ENCODE measurements at places on chromosomes 6 and 20.

GRCh38 chr20:50056951-50057713 is 55.8 kb downstream of the UBE2V1 start:
- peak; percentile 36 for DNase-seq

GRCh38 chr20:15240801-15241200 is 903.4 kb upstream of the FLRT3 start:
- no peak for DNase-seq

DNA sequence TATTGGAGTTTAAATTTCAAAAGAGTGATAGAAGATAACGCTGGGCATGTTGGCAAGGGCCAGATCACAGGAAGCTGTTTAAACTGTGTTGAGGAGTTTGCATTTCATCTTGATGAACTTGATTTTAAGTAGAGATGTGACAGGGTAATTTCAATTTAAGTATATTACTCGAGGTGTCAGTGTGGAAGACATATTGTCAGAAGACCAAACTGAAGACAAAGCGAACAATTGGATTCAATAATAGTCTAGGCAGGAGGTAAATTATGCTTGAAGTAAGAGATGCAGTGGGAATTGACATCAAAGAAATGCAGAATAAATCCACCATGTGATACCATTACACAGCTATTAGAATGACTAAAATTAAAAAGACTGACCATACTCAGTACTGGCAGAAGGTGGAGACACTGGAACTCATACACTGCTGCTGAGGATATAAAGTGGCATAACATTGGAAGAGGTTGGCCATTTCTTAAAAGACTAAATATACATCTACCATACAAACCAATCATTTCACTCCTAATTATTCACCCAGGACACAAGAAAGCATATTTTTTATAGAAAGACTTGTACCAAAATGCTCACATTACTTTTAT is 240.8 kb downstream of the ARHGAP18 start:
- DNase-seq: no peak

DNA sequence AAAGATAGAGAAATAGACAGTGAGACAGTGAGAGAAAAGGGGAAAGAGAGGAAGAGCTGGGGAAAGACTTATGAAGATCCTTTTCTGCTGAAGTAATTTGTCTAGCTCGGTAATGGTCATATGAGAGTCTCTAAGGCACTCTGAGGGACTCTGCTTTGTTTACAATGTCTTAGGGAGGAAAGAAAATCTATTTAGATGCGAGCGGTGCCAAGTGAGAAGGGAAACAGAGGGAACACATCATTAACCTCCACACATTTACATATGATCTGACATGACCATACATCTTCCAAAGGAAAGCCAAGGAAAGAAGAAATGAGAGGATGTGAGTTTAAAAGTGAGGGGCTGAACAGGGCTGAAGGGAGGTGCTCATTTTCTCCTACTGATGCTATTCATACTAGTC is 862.3 kb upstream of the CITED2 start:
- DNase-seq: peak; percentile 1

DNA sequence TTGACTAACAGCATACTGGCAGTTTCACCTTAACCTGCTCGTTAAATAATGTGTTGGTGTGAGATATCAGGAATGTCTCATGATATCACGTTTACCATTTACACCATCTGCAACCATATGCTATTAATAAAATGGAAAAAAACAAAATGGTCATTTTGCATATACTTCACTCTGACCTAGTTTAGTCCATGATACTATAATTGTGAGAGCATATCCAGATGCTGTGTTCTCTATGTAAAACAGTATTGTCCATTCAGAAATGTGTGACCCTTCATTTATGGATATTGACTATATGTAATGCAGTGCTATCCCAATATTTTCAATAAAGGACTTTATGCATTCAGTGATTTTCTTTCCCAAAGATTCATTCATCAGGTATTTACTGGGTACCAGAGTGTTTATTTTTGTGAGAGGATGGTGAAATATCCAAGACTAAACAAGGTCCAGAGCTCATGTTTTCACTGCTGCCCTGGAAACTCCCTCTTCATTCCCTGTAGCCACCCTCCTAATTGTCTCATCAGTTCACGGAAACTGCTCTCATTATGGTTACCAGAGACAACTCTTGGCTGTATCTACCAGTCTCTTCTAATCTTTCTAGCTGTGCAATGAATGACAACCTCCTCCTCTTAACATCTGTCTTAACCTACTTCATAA is 25.7 kb upstream of the HINT3 start:
- no peak for DNase-seq

- DNase-seq: no peak
These were observed 76.7 kb downstream of the RNF217 start for GRCh38 chr6:125038925-125039324.

- DNase-seq: no peak
These were observed 57.2 kb downstream of the SHLD1 start for GRCh38 chr20:5807431-5807830.

- no peak for DNase-seq
These were observed 85.8 kb downstream of the MAP3K5 start for GRCh38 chr6:136706430-136706829.

GRCh38 chr20:14879020-14879697 is 541.7 kb upstream of the FLRT3 start:
- no peak for DNase-seq

Measured in RPMI8226 (cell line).